ENCODE measurements at places on chromosomes 13 and 19.

- DNase-seq, result no peak
These were observed 8.7 kb downstream of the RPS28 start for GRCh38 chr19:8329996-8330395.

DNA sequence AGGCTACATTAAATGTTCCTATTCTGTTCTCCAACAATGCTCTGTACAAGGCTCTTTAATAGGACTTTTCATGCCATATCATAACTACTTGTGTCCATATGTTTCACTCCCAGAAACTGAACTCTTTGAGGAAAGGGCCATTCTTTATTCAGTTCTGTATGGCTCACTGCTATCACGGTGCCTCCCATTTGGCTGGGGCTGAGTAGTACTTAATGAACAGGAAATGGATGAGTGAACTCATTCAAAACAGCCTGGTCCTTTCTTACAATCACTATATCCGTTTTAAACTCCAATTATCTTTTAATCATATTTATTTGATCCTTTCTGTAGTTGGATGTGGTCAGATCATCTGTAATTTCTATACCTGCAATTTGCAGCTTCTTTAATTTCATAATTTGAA is 410.6 kb downstream of the TBC1D4 start:
- no peak for DNase-seq

DNA sequence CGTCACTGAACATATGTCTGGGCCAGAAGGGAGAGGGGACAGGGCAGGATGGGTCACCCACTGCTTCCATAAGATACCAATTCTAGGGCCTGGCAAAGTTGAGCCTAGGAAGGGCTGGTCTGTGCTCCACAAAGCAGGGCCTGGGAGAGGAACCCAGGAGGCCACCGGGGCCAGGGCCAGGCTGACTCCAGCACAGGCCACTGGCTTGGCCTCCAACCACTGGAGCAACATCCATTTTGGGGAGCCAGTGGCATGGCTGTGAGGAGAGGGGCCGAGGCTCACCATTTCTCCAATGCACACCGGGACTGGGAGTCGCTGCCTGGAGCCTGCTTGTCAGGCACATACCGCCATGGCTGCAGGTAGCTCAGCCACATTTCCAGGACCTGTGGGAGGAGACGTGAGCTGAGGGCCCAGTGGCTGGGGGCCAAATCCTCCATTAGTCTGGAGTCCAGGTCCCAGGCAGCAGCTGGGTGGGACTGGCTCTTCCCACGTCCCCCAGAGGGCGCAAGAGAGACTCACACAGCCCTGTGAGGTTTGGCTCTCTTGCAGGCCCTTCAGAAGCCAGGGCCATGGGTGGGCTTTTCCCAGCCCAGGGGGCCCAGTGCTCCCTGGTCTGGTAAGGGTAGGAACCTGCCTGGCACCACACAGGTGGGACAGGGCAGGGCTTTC is 27.7 kb downstream of the TUBA3C start:
- DNase-seq, result peak; percentile 45

GRCh38 chr13:95253033-95253432 is 48.2 kb downstream of the ABCC4 start:
- no peak for DNase-seq

DNA sequence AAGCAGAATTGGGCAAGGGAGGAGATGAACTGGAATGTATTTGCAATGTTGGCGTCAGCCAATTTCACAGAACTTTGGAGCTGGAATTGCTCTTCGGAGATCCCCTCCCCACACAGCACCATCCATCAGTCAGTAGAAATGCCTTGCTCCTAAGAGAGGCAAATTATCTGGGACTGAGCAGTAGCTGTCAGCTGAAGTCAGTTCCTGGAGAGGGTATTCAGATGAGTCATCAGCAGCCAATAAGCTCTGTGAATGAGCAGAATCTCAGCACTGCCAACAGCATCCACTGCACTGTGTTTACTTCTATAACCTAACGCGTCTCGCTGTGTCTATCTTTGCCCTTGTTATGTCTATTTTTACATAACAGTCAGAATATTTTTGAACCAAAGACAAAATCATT is 213.7 kb downstream of the SLITRK5 start:
- no peak for DNase-seq

GRCh38 chr13:71067165-71067815 is 799.7 kb downstream of the DACH1 start:
- DNase-seq, result no peak

DNA sequence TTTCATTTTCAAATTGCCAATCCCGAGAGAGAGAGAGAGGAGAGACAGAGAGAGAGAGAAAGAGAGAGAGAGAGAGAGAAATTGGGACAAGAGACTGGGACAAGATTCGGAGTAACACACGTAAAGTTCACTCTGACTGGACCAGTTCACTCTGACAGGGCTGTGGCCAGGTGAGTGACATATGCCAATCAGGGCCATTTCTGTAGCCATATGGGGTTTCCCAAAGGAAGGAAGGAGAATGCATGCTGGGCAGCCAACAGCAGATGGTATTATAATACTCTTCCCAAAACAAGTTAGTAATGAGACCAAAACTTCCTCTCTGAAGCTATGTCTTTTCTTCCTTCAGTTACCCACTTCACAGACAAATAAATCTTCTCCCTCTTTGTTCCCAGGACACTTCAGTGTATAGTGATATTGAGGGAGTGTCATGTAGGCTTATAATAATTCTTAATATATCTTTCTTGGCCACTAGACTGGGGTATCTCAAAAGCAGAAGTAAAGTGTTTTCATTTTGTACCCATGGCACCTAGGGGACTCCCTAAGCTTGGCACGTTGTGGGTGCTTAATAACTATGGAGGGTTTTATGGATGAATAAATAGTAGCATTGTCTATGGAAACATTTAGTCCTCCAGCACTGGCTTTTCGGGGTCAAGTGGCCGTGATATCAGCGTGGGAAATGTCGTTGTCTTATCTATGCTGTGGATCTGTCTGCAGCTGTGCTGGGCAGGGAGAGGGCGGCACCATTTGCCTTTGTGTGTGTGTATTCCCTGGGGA is 51.6 kb downstream of the SERP2 start:
- no peak for DNase-seq

DNA sequence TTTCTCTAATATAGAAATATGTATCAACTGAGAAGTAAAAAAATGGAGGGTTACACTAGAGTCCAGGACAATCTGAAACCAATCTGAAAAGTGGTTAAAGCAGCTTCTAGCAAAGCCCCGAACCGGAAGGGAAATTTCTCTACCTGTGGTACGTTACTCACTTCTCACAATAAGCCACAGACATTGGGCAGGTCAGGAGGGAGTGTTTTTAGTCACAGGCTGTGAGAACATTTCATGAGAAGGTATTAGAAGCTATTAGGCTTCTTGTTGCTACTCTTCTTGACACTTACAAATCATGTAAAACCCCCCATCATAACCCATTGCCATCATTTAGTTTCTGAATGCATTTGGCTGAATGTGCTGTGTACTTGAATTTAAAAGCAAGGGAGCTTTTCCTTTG is 120.9 kb downstream of the NUFIP1 start:
- DNase-seq, result no peak

GRCh38 chr13:21326155-21327031 is 132.7 kb downstream of the ZDHHC20 start:
- no peak for DNase-seq

DNA sequence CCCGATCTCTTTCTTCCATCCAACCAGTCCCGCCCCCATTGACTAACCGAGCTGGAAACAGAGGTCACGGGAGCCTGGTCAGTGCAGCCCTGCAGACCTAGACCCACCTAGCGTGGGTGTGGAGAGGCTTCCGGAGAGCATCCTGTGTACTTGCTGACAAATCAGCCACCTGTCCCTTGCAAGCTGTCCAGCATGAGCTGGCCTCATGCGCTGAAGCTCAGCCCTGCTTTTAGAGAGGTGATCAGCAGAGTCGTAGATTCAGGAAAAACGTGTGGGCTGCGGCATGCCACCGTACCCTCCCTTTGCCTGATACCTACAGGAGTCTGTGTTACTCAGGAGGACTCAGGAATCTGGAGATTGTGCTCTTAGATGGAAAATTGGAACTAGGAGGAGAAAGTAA is 80.3 kb upstream of the UQCRFS1 start:
- no peak for DNase-seq

- no peak for DNase-seq
These were observed 15.7 kb downstream of the ZNF846 start for GRCh38 chr19:9752701-9753443.

GRCh38 chr19:16417660-16418596 is 53.8 kb downstream of the EPS15L1 start:
- peak; percentile 77 for DNase-seq
